Fibroblast of skin of abdomen (primary cell): ENCODE measurements at places on chromosomes 12 and 14.
A peak's percentile ranks its signal among the peaks of the same experiment; 100 is the strongest.

DNA sequence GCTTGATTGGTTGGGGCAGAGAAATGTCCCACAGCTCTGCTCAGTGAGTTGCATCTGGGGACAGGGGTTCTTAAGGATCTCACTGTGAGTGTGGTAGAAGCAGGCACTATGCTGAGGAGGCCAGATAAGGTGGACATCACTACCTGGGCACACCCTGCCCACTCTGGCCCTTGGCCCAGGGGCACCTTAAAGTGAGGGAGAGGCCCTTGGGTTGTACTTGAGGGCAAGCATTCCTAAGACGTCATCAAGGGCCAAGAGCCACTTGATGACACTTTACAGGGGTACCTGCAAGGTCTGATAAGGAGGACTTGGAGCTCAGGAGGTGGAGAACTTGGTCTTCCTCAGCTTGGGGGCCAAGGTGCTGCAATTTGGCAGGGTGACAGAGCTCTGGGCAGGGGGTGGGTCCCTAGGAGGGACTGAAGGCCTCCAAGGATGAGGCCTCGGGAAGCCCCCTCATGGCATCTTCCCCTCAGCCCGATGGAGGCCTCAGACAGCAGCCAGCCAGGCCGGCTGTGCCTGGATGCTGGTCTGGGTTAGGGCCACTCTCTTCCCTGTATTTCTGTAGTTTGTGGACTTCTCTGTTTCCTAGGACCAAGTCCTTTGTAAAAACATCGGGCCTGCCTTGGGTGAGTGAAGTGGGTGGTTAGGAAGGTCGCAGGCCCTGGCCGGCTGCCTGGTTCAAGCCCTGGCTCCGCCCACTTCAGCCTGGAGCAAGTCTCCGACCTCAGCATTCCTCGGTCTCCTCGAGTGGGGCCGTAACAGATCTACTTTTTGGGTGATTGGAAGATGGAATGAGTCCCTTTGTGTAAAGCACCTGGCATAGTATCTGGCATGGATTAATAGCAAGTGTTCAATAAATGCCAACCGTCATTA, 24.8 kb downstream of the GPR68 start:
- DNase-seq, result no peak

- no peak for DNase-seq
Measured at GRCh38 chr14:82647088-82647810, 1113.6 kb upstream of the SEL1L start.

DNA sequence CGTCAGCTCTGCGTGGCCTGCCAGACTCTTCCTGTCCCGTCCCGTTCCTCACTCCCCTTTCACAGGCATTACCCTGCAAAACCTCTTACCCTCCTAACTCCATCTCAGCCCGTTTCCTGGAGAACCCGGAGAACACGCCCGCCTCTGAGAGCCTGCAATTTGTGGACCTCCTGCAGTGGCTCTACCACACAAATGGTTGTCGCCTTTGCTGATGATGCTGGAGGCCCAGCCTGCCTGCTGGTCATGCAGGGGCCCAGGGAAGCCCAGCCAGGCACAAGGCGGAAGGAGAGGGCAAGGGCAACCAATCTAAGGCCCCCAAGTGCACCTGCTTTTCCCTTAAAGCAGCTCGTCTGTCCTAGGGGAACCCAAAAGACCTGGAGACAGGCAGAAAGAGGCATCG, 22.5 kb downstream of the RFLNA start:
- DNase-seq, result no peak

- DNase-seq, result peak; percentile 64
Measured at GRCh38 chr14:65403231-65403630, 9.3 kb upstream of the FUT8 start.

DNA sequence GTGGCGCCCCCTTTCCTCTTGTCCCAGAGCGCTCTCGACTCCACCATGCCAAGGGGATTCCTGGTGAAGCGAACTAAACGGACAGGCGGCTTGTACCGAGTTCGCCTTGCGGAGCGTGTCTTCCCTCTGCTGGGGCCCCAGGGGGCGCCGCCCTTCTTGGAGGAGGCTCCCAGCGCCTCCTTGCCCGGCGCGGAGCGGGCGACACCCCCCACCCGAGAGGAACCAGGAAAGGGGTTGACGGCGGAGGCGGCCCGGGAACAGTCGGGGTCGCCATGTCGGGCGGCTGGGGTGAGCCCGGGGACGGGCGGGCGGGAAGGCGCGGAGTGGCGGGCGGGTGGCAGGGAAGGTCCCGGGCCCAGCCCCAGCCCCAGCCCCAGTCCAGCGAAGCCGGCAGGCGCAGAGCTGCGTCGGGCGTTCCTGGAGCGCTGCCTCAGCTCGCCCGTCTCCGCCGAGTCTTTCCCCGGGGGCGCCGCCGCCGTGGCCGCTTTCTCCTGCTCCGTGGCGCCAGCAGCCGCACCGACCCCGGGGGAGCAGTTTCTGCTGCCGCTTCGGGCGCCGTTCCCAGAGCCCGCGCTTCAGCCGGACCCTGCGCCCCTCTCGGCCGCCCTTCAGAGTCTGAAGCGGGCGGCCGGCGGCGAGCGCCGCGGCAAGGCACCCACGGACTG, 376 bp downstream of the INSM2 start:
- peak; percentile 3 for DNase-seq

DNA sequence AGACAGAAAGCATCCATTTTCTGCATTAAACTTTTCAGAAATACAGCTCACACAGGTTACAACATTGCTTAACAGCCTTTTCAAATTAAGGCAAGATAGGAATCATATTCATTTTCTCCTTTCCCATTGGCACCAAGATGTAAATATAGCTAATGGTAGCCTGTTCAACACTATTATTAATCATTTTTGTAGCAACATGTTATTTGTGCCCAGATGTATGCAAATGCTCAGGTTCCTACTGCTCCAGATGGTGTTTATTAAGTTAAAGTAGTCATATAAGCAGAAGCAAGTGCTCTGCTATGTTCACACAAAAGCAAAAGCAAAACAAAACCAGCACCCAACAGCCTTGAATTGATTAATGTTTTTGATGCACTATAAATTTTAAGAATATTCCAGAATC, 1110.6 kb downstream of the SLC6A15 start:
- no peak for DNase-seq

GRCh38 chr14:91891721-91892220, 24.4 kb upstream of the TC2N start:
- peak; percentile 20 for DNase-seq

- DNase-seq, result peak; percentile 41
Measured at GRCh38 chr12:6960593-6961277, 9.6 kb downstream of the PTPN6 start.

GRCh38 chr14:100670017-100670752, 56.5 kb upstream of the DLK1 start:
- DNase-seq, result no peak

- DNase-seq, result peak; percentile 33
Measured at GRCh38 chr12:108773798-108774788, 42.8 kb upstream of the CORO1C start.

DNA sequence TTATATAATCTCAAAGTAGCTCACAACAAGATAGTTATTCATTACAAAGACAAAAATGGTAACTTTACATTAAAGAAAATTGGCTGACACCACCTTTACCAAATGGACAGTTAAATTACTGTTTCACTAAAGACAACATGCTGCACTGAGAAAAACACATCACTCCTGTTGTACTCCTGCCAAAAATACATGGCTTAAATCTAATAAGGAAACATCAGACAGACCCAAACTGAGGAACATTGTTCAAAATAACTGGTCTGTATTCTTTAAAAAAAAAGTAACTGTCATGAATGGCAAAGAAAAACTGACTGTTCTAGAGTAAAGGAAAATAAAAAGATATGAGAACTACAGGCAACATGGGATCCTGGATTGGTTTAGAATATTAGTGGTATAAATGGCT, 151.3 kb upstream of the DCN start:
- no peak for DNase-seq
